NCI-H510A (cell line): ENCODE measurements at places on chromosomes 3 and 15.

DNA sequence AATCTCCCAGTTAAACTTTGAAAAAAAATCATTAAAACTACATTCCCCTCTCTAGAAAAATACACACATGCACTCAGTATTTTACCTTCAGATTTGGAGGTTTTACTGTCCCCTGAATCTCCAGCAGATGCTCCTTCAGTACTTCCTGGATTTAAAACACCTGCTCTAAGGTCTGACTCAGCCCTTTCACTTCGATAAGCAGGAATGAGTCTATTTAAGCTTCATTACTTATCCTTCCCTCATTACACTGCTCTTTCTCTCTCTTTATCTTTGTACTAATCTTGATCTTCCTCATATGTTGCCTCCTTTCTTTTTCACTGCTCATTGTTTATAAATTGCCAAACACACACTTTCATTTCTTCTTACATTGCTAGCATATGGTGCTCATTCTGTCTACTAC, 443.9 kb downstream of the DIPK2A start:
- DNase-seq: peak; percentile 4

- no peak for DNase-seq
Measured at GRCh38 chr3:124557433-124558232, 172.6 kb upstream of the UMPS start.

GRCh38 chr3:161950318-161950868, 453.8 kb downstream of the OTOL1 start:
- no peak for DNase-seq

DNA sequence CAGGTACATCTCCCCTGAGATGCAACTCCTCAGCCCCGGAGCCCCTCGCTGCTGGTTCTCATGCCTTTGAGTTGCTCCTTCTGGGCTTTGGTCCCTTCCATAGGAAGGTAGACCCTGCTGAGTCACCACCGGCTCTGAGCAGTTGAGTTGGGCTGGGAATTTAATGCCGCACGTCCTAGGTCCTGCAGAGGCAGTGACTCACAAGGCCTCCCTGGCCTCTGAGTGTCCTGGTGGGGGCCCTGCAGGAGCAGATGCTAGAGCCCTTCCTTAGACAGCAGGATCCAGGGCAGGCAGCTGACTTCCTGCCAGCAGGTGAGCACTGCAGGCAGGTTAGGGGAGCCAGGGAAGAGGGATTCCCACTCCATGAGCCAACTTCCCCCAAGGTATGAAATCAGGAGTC, 5.5 kb upstream of the NTRK3 start:
- DNase-seq: no peak
